T-helper 1 cell (primary cell): ENCODE measurements at places on chromosomes 6 and 20.

DNA sequence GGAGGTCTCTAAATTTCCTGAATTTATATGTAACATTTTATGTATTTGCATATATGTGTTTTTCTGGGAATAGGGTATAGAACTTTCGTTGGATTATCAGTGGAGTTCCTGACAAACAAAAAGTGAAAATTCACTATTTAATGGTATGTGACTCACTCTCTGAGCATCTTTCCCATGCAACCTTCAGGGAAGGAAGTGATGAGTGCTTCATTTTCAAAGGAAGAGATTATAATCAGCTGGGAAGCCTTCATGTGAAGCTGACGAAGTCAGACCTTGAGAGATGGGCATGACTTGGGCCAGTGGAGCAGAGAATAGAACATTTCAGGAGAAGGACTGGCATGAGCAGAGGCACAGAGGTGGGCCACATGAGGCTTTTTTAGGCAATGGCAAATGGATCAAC, 72.7 kb downstream of the FAXC start:
- DNase-seq = no peak

GRCh38 chr6:127462376-127462775, 3.2 kb upstream of the KIAA0408 start:
- DNase-seq = no peak

GRCh38 chr20:4160761-4161305, 145.5 kb upstream of the RNF24 start:
- no peak for DNase-seq

GRCh38 chr20:6468423-6469116, 298.9 kb upstream of the BMP2 start:
- no peak for DNase-seq
